ENCODE measurements at places on chromosomes 3 and 15.

DNA sequence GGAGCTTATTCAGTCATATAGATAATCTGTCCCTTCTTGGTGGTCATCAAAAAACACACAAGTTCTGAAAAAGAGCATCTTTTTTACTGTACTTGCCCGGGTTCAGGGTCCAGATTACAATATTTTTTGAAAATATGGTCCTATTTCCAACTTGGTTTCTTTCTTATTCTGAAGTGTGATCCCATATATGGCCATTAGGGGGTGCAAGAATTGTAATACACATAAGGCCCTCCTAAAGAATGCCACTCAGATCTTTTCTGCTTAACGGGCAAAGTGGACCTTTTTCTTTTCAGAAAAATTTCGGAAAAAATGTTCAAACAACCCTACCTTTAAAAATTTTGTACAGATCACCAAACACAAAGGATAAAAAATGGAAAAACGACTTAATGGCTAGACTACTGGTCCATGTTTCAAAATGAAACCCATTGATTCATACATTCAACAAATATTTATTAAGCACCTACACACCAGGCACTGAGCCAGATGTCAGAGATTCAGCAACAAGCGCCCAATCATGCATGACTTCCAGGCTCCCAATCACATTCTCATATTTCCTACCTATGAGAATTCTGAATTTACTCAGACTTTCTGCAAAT is 102.0 kb upstream of the MYRIP start:
- DNase-seq = no peak

DNA sequence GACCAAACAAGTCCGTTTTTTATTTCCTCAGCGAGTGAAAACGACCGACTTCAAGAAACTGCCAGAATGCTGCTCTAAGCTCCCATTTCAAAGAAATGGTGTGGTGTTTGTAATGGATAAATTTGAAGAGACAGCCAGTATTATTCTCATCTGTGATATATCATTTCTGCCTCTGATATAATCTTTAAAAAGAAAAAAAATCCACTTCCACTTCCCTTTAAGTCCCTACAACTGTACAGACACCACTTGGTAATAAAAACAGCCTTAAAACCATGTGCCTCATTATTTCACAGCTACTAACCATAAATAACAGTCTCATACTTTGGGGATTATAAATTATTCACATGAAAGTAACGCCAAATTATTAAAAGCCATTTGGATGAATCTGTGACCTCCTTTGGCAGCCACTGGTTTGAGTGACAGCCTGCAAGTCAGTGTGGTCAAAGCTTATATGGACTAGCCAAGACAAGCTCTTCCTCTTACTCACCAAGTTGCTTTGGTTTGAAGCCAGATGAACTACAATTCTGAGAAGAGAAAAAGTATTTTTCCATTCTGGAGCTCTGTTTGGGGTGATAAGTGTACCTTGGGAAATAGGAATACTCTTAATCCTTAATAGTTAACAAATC is 168.0 kb downstream of the SHOX2 start:
- no peak for DNase-seq

DNA sequence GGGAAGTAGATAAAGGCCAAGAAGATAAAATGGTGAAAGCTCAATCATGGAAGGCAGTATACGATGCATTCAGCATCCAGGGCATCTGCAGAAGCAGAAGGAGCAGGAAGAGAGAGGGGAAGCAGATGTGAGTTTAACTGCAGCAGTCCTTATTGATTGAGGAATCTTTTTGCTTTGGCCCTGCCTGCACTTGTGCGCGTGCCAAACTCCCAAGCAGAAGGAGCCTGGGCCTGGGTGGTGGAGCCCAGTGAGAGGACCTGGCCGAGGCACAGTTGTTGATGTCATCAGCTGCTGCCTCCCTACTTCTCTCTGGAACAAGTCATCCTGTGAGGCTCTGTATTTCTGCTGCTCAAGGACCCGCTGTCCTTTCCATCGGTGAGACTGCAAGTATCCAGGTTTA is 65.5 kb upstream of the ROPN1 start:
- no peak for DNase-seq

- no peak for DNase-seq
Observed at GRCh38 chr3:167872941-167873340, 137.4 kb downstream of the SERPINI1 start.

GRCh38 chr3:43094381-43094780 is 11.5 kb downstream of the POMGNT2 start:
- no peak for DNase-seq

GRCh38 chr3:112875561-112875960 is 28.9 kb upstream of the CD200R1L start:
- DNase-seq = no peak

- DNase-seq = no peak
Observed at GRCh38 chr15:55014391-55015092, 182.2 kb downstream of the RSL24D1 start.

GRCh38 chr3:36893137-36893557 is 51.7 kb downstream of the TRANK1 start:
- DNase-seq = no peak

- no peak for DNase-seq
Observed at GRCh38 chr3:14139771-14140170, 14.9 kb downstream of the TMEM43 start.

- no peak for DNase-seq
Observed at GRCh38 chr3:24956613-24957012, 462.0 kb upstream of the THRB start.

DNA sequence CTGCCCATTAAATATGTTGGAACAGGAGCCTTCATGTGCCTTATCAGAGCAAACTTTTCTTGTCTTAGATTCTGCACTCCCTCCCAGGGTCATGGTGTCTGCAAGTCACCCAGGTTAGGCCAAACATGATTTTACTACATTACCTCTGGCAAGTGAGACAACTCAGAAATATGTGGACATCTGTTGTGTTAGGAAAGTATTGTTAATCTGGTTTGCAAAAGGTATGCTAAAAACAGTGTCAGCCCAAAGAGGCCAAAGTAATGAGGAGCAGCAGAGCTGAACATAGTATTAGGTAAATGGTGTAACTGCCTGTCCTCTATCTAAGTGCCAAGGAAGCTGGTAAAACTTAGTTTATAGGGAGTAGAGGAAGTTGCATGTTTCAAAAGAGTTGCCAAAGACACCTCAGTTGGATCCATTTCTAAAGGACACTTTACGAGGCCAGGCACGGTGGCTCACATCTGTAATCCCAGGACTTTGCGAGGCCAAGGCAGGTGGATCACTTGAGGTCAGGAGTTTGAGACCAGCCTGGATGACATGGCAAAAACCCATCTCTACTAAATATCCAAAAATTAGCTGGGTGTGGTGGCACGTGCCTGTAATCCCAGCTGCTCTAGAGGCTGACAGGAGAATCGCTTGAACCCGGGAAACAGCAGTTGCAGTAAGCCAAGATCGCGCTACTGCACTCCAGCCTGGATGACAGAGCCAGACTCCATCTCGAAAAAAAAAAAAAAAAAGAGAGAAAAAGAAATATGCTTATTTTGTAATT is 22.5 kb upstream of the PPIB start:
- no peak for DNase-seq

DNA sequence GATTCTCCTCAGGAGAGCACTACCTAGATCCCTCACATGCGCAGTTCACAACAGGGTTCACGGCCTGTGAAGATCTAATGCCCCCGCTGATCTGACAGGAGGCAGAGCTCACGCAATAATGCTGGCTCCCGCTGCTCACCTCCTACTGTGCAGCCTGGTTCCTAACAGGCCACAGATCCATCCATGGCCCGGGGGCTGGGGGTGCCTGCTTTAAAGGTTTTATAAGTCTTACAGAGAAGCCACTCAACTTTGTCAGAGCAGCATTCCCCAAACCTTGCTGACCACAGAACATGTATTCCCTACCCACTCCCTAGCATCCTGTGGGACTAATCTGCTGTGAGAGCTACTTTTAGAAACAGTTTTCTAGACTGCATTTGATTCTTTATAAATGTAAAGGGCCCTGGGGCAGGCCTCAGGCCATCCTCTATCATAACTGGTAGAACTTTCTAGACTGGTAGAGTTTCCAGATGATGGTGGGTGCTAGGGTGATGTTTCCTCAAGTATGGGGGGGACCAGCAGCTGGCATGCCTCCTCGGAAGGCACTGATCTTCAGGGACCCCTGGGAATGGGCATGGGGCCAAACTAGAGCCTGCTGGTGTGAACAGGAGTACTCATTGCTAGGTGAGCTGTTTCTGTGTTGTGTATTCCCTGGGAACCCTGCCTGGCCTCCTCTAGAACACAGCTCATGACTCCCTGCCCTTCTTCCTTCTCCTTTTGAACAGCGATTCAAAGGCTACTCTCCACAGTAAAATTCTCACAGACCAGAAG is 25.7 kb upstream of the RAD18 start:
- DNase-seq = no peak
